K562 (cell line): ENCODE measurements at places on chromosomes 12 and 14. TPM values are rescaled to one million over a fixed set of nuclear protein-coding genes. Genes with fewer than 3 reads are reported as not detected.
A peak's percentile ranks its signal among the peaks of the same experiment; 100 is the strongest.

- DNase-seq, result no peak
- H3K36me3 ChIP-seq, result no peaks in the 10 kb centered on the region
- no peaks in the 10 kb centered on the region for H3K4me1 ChIP-seq
- H3K27ac ChIP-seq, result no peak overlapping the region
Measured at GRCh38 chr14:26128931-26129671, 468.7 kb downstream of the NOVA1 start.

DNA sequence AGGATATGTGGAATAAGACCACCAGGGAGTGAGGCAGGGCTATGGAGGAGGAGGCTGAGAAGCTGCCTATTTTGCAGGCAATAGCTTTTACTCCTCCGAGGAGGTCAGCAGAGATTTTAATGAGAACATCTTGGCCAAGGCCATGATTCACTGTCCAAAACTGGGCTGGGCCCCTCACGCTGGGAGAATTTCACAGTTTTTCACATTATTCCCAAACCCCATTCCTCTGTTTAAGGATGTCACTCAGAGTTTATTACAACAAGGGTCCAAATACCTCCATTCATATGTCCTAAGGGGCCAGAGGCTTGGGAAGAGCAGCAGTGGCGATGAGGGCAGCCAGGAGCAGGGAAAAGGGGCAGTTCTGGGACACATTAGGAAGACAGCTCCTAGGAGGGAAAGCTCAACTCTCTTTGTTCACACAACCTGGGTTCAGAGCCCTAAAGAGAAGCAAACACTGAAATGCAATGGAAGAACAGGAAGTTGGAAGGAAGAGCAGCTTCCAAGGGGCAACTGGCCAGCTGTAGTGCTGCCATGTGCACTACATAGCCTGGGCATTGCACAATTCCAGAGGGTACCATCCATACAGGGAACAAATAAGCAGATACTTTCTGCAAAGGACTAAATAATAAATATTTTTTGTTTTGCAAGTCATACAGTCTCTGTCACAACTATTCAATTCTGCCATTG lies 283.2 kb downstream of the NUAK1 start:
- H3K27me3 ChIP-seq, result no peaks in the 10 kb centered on the region
- no peak overlapping the region for H3K27ac ChIP-seq
- H3K4me3 ChIP-seq, result no peak overlapping the region
- no peaks in the 10 kb centered on the region for H3K4me1 ChIP-seq
- no peak for DNase-seq

GRCh38 chr12:67222302-67222701 lies 46.9 kb upstream of the CAND1 start:
- H3K4me3 ChIP-seq, result no peak overlapping the region
- DNase-seq, result peak; percentile 8
- no peak overlapping the region for H3K27ac ChIP-seq
- no peaks in the 10 kb centered on the region for H3K4me1 ChIP-seq
- H3K36me3 ChIP-seq, result no peaks in the 10 kb centered on the region

- H3K4me3 ChIP-seq, result no peak overlapping the region
- peaks cover 36% of the 10 kb centered on the region for H3K4me1 ChIP-seq
- DNase-seq, result no peak
- no peaks in the 10 kb centered on the region for H3K36me3 ChIP-seq
- no peak overlapping the region for H3K27ac ChIP-seq
- no peaks in the 10 kb centered on the region for H3K27me3 ChIP-seq
Measured at GRCh38 chr12:51922762-51923505, 15.6 kb downstream of the ACVRL1 start.

ATL1 gene
- 0.16 TPM in 1 of 2 replicates, not detected in the other for total RNA-seq

- H3K36me3 ChIP-seq, result no peaks in the 10 kb centered on the region
- H3K27ac ChIP-seq, result no peak overlapping the region
- H3K27me3 ChIP-seq, result no peaks in the 10 kb centered on the region
- no peak overlapping the region for H3K4me3 ChIP-seq
Measured at GRCh38 chr12:103197725-103198388, 240.4 kb downstream of the ASCL1 start.

GRCh38 chr14:67137744-67138371 lies 51.4 kb upstream of the GARIN2 start:
- no peak overlapping the region for H3K27ac ChIP-seq
- no peak overlapping the region for H3K4me3 ChIP-seq
- no peak for DNase-seq
- H3K36me3 ChIP-seq, result no peaks in the 10 kb centered on the region
- H3K27me3 ChIP-seq, result no peaks in the 10 kb centered on the region
- no peaks in the 10 kb centered on the region for H3K4me1 ChIP-seq

GRCh38 chr14:67837011-67837624 lies 17.5 kb downstream of the RAD51B start:
- H3K4me3 ChIP-seq, result no peak overlapping the region
- H3K36me3 ChIP-seq, result peaks cover 16% of the 10 kb centered on the region; the same call in 1 of the 3 replicates
- no peak overlapping the region for H3K27ac ChIP-seq
- H3K4me1 ChIP-seq, result no peaks in the 10 kb centered on the region
